ENCODE measurements at places on chromosomes 4 and X.

DNA sequence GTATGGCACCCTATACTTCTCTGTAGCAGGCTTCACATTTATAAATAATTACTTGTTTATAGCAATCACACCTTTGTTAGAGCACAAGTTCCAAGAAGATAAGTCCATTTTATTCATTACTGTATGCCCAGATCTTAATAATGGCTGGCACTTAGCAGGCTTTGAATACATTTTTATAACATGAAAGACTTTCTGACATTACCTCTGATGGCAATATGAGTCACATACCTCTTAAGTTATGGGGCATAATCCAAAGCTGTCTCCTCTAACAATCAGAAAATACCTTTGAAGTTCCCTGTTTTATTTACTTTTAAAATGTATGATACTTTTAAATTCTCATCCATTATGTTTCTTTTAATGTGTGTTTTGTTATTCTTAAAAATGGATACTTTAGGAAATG is 12.2 kb downstream of the SCRG1 start:
- no peak for DNase-seq

GRCh38 chr4:152680988-152681603 is 1.3 kb upstream of the TMEM154 start:
- DNase-seq: peak; percentile 41

DNA sequence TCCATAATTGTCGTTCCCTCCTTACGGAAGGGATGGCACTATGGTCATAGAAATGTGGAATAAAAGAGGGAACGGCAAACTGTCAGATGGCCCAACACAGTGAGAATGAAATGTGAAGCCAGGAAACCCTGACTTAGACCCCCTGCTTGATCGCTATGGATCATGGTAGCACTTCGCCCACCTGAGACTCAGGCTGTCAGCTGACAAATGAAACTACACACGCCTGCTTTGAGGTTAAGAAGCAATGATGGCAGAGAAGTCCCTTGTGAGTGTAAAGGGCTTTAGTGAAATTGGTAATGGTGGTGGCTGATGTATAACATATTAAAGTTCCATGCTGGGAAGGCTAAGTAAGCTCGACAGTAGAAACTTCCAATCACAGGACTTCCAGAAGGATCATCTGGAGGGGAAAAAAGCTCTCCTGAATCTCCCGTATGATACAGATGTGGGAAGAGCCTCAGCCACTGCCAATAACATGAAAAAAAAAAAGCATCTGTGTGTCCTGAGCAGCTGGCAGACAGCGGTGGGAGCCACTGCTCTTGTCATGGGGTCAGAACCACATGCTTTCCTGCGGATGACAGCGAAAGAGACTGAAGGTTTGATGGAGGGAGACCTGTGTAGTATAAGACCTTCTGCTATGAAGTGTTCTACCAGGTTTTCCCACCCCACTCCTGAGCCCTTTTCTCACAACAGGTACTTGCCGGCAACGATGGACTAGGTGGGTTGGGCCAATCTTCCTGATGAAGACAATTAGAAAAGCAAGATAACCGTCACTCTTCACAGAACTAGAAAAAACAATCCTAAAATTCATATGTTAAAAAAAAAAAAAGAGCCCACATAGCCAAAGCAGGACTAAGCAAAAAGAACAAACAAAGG is 107.6 kb downstream of the AFAP1 start:
- DNase-seq: peak; percentile 35

- no peak for DNase-seq
Observed at GRCh38 chrX:148540671-148541583, 40.5 kb downstream of the AFF2 start.

- no peak for DNase-seq
Observed at GRCh38 chr4:154583677-154584076, 6.9 kb downstream of the FGA start.

DNA sequence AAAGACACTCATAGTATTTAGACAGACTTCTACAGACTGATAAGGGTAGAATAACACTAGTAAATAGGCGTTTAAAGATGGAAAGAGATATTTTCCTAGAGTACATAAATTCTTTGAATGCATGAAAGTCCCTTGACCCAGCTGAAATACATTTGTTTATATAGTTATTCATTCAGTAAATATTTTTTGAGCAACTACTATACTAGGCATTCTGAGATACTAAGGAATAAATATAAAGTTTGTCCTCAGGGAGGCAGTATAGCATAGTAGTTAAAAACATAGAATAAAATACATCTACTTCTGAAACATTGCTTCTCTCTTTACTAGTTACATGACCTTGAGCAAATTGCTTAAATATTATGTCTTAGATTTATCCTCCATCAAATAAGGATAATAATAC is 27.4 kb downstream of the HMGN5 start:
- DNase-seq: no peak

GRCh38 chr4:26199596-26199995 is 121.2 kb upstream of the RBPJ start:
- DNase-seq: no peak

DNA sequence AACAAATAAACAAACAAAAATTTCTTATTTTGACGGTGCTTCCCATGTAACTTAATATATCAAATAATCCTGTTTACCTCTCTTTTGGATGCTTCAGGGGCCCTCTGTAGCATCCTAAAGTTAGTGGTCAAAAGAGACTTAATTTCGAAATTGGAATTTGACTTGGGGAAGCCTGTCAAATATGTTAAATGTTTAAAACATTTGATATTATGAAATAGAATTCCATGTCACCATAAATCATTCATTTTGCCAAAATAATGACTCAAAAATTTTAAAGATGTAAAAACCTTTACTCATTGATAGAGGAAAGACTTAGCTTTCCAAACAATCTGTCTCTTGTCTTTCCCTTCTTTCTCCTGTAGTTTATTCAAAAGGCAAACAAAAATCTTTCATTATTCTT is 20.6 kb upstream of the TEX13A start:
- no peak for DNase-seq

GRCh38 chr4:133147286-133147821 is 1.7 kb upstream of the PCDH10 start:
- no peak for DNase-seq

DNA sequence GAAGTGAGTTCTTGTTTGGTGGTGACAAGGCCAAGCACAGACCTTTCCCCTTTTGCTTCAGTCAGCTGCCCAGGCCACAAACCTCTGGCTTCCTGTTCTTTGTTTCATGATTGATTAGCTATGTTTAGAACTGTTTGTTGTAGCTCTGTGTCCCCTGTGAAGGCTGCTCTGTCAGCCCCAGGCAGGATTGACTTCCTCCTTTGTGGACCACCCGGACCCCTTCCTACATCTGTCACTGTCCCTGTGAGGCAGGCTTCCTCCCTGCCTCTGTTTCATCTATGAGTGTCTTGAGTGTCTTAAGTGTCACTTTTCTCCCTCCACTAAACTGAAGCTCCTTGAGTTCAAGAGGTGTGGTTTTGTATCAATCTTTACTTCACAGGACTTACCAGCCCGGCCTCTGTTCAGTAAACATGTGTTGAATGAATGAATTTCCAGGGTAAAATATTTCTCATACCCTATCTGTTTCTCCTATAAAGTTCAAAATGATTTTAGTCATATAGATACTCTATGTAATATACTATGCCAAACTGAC is 83.5 kb downstream of the ZNF674 start:
- no peak for DNase-seq

GRCh38 chr4:185343726-185344581 is 51.8 kb downstream of the LRP2BP start:
- peak; percentile 33 for DNase-seq

GRCh38 chr4:172997217-172997609 is 171.4 kb upstream of the GALNT7 start:
- no peak for DNase-seq

DNA sequence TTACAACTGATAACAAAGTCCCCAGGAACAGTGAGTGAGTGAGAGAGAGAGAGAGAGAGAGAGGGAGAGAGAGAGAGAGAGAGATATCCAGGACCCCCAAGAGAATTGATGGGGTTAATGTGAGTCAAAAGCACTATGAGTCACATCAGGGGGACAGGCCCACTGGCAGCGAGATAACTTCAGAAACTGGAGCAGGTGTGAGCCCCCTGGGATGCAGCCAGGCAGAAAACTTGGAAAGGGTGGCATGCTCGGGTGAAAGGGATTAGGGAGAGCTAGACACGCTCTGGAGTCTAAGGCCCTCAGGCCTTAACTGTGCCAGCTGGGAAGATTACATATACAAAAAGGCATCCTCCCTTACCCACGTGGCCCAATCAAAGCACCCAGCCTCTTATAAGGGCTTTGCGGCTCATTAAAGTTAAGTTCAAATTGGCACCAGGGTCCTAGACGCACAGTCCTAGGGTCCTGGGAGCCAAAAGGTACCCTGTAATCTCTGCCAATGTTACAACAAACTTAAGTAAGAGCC is 841 bp downstream of the ACOT9 start:
- peak; percentile 24 for DNase-seq

GRCh38 chr4:90580326-90580725 is 453.1 kb downstream of the CCSER1 start:
- no peak for DNase-seq

DNA sequence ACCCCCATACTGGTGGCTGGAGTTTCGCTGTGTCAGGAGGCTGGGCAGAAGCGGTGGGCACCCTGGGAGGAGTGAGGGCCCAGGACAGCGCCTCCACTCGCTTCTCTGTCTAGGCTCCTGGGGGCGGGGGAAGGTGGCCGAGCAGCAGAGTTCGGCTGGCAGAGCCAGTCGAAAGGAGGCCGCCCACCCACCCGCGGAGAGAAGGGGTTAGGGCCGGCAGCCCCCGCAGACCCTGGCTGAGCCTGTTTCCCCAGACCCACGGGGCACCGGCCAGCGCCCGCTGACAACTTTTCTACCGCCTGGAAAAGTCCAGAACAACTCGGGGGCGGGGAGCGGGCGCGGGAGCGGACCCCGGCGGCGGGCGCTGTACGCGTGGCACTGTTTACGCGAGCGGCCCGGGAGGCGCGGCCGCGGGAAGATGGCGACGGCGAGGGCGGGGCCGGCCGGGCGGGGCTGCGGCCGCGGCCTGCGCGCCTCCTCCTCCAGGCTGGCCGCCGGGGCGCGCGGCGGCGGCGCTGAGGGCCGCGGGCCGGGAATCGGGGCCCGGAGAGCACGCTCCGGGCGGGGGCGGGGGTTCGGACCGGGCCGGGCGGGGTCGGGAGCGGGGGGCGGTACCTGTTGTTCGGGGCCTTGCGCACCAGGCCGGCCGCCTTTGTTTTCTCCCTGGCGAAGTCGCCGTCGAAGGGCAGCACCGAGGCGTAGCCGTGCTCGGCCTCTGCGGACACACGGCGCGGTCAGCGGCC is 628 bp downstream of the MXD4 start:
- DNase-seq: peak; percentile 67

DNA sequence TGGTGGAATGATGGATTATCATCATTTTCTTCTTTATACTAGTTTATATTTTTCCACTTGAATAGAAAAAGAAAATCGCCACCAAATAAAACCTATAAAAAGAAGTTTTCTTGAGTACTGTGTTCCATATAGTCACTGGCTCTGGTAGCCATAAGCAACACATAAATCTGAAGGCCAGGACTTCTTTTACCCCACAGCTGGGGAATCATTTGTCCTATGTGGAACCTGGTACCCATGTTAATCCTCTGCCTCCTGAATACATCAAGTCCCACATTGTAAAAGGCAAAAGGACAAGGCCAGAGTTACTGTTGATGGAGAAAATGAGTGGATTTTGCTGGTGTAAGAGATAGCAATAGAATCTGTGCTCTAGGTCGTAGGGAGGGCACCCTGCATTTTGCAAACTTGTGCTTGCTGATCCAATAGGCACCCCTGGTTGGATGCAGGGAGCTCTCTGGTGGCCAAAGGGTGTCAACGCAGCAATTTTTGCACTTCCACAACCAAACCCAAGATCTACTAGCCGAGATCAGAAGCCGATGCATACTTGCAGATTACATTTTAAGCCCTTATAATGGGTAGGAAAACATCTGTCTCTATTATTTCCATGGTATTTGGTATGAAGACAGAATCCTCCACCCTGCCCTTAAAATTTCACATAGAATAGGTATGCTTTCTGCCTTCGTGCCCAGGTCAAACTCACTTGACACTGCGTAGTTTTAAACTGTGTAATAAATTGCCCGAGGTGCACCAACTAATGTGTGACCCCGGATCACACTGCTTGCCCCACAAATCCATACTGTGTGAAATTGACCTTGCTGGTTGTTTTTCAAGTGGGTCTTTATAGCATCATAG is 146.2 kb upstream of the SCML1 start:
- peak; percentile 62 for DNase-seq

DNA sequence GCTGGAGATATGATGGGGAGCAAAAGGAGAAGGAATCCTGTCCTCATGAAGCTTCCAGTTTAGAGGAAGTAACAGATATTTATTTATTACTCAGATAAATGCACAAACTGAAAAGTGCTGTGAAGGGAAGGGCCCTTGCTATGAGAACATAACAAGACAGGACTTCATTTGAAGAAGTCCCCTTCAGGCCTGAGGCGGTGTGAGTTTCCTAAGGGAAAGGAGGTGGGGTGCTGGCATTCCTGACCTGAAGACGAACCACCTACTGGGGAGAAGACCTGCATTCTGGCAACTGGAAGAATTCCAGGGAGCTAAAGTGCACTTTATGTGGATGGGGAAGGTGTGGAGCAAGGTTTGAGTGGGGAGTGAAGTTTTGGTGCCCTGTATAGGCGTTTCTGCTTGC is 15.9 kb upstream of the SPARCL1 start:
- no peak for DNase-seq

DNA sequence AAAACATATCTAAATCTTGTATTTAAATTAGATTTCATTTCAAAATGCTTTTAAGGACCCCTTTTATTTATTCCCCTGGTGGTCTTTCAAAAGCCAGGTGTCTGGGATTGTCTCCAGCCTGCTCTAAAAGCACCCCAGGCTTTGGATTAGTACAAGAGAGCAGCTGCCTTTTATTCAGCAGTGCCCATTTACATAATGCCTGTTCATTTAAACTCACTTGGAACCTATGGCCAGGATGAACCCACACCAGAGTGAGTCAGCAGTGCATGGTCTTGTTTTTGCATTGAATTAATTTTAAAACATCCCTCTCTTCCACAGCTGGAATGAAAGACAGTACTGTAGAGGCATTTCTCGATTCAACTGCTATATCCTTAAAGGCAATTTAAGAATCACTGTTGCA is 64.1 kb upstream of the TENM3 start:
- DNase-seq: no peak

- no peak for DNase-seq
Observed at GRCh38 chrX:12210971-12211370, 72.7 kb downstream of the FRMPD4 start.

- DNase-seq: no peak
Observed at GRCh38 chr4:3478446-3479357, 15.6 kb downstream of the DOK7 start.

DNA sequence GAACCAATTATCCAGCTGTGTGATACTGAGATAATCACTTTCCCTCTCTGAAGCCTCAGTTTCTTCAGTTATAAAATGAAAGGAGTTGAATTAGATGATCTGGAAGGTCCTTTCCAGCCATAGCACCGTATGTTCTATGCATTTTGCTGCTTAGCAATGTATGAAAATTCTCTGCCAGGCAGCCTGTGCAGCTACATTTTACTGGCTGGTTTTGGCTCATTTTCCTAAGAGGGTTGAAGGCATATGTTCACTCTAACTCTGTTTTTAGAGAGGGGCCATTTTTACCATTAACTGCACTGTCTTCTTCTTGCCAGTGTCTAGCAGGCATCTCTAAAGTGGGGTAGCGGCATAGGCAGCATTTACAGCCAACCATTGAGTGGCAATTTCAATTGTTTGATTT is 26.1 kb downstream of the TRPC5 start:
- DNase-seq: no peak

- no peak for DNase-seq
Observed at GRCh38 chrX:11386001-11386523, 92.8 kb downstream of the AMELX start.

GRCh38 chr4:168480931-168481611 is 779 bp upstream of the DDX60L start:
- DNase-seq: peak; percentile 53

- DNase-seq: no peak
Observed at GRCh38 chr4:96598465-96598864, 758.6 kb downstream of the PDHA2 start.

All from activated CD4-positive, alpha-beta memory T cell treated with anti-CD3 and anti-CD28 coated beads for 36 hours (primary cell).